ENCODE measurements at places on chromosomes 1 and 21.
A peak's percentile ranks its signal among the peaks of the same experiment; 100 is the strongest.

GRCh38 chr1:95451054-95451453 is 217.0 kb downstream of the RWDD3 start:
- DNase-seq, result no peak

DNA sequence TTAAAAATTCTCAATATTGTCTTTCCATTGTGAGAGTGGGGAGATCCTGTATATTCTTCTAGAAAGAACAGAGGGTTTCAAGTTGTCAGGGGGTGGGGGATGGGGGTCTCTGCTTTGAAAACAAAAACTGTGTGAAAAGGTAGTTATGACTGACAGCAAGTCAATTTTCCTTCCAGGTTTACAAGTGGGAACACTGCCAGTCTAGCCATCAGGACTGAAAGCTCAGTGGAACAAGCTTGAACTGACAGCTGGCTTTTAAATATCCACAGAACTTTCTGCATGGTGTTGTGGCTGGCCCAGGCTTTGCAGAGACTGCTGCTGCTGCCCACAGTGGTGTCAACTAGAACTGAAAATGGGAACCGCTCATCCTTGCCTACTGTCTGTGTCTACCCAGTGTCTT is 162.6 kb downstream of the TNR start:
- DNase-seq, result no peak

- no peak for DNase-seq
Measured at GRCh38 chr1:186627019-186627418, 53.2 kb downstream of the PTGS2 start.

- DNase-seq, result no peak
Measured at GRCh38 chr1:191895462-191896058, 262.7 kb upstream of the RGS18 start.

- no peak for DNase-seq
Measured at GRCh38 chr1:32933742-32934322, 30.8 kb downstream of the RNF19B start.

- no peak for DNase-seq
Measured at GRCh38 chr21:39669485-39669884, 56.7 kb downstream of the B3GALT5 start.

DNA sequence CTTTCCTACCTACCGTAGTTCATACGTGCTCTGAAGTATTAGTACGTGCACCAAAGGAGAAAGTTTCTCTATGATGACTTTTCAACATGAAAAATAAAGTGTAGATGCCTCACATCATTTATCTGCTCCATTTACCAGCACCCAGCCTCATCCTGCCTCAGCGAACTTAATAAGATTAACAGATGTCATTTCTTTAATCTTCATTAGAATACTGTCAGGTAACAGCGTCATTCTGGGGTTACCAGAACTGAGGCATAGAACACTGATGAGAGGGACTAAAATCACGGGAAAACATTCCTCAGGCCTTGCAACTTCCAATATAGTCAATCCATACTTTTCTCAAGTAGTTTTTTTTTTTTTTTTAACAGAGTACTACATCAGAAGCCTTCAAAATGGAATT is 43.2 kb upstream of the DISC1 start:
- no peak for DNase-seq

GRCh38 chr1:6523566-6523965 is 30.7 kb downstream of the NOL9 start:
- no peak for DNase-seq

- peak; percentile 91 for DNase-seq
Measured at GRCh38 chr21:39379986-39380891, 31.4 kb upstream of the HMGN1 start.

GRCh38 chr1:107919953-107920352 is 45.0 kb downstream of the VAV3 start:
- DNase-seq, result no peak

DNA sequence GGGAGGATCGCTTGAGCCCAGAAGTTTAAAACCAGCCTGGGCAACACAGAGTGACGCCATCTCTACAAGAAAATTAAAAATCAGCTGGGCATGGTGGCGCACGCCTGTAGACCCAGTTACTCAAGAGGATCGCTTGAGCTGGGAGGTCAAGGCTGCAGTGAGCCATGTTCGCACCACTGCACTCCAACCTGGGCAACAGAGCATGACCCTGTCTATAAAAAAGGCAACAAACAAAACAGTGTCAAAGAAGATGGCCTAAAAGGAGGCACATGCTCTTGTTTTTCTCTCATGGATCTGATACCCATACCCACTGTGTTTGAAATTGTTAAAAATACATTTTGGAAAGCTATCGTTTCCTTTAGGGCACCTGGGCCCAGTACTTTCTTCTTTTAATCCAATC is 191.7 kb downstream of the SLC45A1 start:
- DNase-seq, result no peak

- DNase-seq, result no peak
Measured at GRCh38 chr21:35520302-35520701, 471.2 kb upstream of the RUNX1 start.

DNA sequence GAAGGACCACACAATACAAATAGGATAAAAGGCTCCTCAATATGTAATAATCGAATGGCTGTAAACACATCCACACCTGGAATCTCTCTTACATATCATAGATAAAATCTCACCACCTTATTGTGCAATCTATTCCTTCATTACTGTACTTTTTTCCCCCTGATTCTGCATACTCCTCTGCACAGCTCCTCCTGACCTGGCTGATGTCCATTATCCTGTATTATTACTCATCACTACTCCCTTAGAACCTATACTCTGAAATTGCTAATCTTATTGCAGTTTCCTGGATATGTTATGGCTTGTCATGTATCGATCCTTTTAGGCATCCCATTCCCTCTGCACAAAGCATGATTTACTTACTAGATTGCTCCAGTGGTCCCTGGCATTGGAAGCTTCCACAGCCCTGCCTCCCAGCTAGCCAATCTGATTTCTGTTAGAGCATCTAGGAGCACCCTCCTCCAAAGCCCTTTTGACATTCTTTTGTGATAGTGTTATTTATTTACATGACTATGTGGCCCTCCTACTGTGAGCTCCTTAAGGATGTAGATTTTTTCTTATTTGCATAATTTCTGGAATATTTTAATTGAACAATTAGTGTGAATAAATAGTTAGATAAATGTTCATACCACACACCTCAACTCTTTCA is 24.2 kb upstream of the PHGDH start:
- no peak for DNase-seq

- DNase-seq, result no peak
Measured at GRCh38 chr1:29970747-29971325, 734.5 kb downstream of the PTPRU start.

GRCh38 chr1:99648107-99648506 is 2.2 kb downstream of the PALMD start:
- DNase-seq, result no peak

Measured in activated naive CD4-positive, alpha-beta T cell treated with Interleukin-2 at 50 U/mL for 16 hours (primary cell).